Activated CD8-positive, alpha-beta memory T cell treated with anti-CD3 and anti-CD28 coated beads for 48 hours (primary cell): ENCODE measurements at places on chromosomes 7 and 10.

DNA sequence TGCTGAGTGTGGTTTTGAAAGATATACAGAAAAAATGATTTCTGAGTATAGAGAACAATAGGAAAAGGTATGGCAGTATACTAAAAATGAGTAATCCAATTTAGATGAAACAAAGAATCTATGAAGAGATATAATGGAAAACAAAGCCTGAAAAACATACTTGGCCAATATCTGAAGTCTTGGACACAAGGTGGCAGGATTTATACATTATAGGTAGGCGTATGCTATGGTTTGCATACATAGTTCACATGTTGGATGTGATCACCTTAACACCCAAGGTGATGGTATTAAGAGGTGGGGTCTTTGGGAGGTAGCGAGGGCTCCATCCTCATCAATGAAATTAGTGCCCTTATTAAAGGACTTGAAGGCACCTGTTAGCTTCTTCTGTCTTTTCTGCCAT is 34.5 kb upstream of the BPGM start:
- no peak for DNase-seq

DNA sequence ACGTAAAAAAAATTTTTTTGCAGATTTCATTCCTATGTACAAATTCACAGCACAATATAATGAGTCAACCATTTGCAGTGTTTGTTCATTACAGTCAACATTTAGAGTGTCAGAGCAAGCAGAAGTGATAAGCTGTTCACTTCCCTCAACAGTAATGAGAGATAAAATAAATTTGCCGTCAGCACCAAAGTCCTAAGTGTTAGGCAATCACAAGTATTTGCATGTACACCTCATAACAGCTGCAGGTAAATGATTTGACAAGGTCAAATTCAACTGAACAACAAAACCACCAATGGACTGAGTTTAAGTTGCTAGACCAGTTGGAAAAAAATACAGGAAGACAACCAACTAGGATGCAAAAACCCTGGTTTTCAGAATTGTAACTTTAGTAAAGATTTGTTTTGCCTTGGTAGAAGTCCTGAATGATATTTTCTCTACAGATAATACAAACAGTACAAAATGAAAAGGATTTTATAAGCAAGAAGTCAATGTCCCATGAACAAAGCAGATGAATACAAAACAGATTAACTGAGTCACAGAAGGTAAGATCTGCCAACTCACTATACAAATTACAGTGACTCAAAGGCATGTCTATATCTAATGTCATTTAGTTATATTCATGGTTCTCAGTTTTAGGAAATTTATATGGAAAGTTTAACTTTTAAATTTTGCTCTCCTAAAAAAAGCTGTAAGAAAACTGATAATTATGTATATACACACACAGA is 10.4 kb downstream of the RAPGEF5 start:
- no peak for DNase-seq

- no peak for DNase-seq
These were observed 283.8 kb downstream of the GATA3 start for GRCh38 chr10:8338177-8338766.

GRCh38 chr7:45069444-45070253 is 19.1 kb downstream of the NACAD start:
- DNase-seq, result no peak

DNA sequence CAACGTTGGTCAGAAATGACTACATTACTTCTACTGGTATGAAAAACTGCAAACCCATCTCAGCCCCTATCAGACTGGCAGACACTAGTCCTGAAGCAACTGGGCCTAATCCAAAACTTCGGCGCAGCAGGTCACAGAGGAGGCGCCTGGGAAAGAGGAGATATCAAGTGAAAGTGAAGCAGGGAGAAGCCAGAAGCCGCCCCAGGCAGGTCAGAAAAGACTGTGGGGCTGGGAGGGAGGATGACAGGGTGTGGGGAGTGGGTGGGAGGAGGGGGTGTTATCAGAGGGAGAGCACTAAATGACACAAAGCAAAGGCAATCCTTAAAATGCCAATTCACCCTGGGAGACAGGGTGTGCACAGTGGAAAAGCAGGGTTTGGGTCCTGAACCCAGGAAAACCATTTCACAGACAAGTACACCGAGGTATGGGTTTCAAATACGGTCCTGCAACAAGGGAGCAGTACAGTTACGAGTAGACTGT is 731 bp downstream of the CHCHD3 start:
- no peak for DNase-seq

DNA sequence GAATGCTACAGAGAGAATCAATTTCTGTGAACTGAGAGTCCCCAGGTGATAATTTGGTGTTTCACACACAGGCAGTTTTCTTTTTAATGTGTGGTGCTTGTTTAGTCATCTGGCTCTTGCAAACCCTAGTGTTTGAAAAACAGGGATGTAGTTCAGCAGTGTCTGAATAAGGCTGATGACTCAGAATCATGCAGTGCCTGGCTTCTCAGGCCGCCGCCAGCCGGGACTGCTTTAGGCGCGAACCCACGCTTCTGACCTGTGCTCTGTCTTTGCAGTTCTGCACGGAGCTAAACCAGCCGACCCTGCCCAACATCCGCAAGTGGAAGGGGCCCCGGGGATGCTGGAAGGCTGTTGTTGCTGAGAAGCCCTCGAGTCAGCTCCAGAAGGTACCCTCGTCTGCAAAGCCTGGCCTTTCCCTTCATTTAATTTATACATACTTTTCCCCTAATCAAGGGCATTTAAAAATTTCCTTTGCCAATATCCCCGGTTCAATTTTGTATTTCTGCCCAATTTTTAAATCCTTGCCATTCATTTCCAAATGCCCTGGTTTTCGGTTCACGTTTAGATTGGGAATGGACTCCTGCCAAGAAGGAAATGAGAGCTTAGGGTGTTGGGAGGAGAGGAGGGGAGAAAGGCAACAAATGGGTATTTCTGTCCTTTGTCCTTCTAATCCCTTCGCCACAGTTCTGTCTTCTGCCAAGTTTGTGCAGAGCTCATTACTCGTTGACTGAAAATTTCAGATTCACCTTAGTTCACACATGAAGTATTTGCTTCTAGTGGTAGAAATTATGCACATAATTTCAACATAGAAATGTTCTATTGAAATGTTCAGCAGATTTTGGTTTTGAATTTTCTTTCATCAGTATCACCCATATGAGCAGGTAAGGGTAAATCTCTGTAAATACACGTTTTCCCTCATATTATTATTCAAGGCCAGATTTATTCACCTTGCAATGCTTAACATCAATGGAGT is 108.5 kb upstream of the ANLN start:
- DNase-seq, result no peak

- DNase-seq, result no peak
These were observed 3.3 kb downstream of the MYOF start for GRCh38 chr10:93478873-93479272.

GRCh38 chr7:83148776-83149175 is 13.9 kb downstream of the PCLO start:
- DNase-seq, result no peak

GRCh38 chr7:42693722-42694121 is 218.1 kb downstream of the C7orf25 start:
- DNase-seq, result no peak

DNA sequence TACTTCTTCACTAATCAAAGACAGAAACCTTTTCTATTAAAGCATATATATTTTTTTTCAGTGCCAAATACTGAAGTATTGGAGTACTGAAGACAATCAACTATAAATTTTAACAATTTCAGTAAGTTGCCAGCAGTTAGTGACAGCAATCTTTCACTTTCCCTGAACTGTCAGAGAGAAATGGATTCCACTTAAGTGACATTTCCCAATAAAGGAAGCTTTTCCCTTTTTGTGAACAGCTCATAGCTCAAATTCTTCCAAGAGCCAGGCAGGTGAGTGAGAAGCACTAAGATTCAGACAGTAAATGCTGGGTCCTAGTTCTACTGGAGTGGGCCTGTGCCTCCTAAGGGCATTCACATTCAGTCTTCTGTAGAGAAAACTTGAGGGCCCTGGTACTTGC is 142.0 kb downstream of the SRPK2 start:
- DNase-seq, result no peak

DNA sequence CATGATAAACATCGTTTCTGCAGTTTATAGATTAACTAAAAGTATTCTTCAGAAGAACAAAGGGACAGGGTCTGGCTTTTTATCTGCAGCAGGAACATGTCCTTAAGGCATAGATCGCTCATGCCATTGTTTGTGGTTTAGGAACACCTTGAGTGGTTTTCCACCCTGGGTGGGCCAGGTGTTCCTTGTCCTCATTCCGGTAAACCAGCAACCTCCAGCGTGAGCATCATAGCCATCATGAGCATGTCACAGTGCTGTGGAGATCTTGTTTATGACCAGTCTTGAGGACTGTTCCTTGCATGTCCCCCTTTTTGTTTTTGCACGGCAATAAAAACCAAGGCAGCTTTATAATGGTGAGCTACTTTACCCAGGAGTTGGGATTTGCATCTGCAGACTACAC is 33.9 kb downstream of the STOX1 start:
- DNase-seq, result no peak

DNA sequence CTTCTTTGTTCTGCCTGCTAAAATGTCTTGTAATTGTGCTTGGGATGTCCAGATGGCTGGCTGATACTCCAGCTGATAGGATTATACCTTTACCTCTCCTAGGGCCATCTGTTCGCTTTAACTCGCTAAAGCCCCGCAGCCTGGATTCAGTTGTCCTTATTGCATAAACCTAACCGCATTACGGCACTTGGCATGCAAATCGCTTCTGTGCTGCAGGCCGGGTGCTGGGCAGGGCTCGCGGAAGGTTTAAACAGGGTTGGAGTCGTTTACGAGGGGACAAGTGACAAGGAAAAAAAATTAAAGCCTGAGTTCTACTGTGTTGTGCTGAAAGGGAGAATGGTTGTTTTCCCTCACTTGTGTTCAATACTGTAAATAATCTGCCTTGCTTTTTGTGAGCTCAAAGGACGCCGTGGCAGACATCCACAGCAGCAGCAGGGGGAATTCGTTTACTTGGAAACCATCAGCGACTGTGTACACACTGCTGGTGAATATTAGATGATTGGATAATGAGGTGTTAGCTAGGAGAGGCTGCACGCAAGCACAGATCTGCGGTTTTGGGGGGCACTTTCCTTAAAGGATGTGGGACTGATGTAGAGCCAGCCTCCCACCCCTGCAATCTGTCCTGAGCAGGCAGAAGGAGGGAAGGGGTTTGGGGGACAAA is 93.0 kb downstream of the EBF3 start:
- DNase-seq, result no peak

DNA sequence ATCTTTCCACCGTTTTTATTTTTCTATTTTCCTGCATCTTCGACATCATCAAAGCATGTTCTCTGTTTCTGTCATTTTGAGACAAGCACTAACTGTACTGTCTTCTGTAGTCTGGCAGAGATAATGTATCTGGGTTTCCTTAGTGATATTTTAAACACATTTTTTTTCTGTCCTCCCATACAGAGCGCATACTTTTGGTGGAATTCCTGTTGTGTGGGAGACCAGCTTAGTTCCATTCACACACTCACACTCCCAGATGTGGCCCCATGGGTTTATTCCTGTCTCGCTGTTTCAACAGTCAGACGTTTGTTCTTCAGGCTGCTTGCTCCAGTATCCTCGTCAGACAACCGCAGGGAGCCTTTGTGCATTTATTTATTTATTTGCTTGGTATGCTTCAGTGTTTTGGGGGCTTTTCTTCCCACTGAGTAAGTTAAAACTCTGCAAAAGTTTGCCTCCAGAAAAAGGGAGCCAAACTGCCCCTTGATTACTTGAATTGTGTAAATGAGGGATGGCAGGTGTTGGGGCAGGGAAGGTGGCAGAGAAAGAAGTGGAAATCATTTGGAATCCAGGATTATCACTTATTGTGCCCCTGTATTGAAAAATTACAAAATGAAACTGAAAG is 456.8 kb upstream of the KLF6 start:
- no peak for DNase-seq

DNA sequence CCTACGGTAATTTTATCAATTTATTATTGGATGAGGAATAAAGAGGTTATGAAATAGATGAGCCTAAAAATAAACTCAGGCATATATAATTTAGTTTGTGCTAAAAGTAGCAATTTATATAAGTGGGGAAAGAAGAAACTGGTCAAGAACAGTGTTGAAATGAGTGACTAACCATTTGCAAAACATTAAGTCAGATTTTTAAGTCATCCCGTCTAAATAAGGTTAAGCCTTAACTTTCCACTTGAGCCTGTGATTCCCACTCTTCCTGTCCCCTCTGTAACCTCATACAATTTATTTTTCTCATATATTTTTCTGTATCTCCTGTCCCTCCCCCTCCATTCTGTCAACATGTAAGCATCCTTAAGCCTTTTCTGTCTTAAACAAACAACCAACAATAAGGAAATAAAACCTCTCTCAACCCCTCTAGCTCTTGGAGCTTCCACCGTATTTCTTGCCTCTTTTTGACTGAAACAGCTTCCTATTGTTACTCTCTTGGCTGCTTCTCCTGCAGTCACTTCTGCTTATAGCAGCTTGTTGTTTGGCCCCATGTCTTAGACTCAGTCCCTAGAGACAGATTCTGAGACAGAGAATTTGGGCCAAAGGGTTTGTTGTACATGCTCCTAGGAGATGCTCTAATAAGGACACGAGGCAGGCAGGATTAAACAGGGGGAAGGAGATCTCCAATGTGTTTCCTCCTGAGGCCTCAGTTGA is 109.7 kb downstream of the GNAI1 start:
- no peak for DNase-seq

DNA sequence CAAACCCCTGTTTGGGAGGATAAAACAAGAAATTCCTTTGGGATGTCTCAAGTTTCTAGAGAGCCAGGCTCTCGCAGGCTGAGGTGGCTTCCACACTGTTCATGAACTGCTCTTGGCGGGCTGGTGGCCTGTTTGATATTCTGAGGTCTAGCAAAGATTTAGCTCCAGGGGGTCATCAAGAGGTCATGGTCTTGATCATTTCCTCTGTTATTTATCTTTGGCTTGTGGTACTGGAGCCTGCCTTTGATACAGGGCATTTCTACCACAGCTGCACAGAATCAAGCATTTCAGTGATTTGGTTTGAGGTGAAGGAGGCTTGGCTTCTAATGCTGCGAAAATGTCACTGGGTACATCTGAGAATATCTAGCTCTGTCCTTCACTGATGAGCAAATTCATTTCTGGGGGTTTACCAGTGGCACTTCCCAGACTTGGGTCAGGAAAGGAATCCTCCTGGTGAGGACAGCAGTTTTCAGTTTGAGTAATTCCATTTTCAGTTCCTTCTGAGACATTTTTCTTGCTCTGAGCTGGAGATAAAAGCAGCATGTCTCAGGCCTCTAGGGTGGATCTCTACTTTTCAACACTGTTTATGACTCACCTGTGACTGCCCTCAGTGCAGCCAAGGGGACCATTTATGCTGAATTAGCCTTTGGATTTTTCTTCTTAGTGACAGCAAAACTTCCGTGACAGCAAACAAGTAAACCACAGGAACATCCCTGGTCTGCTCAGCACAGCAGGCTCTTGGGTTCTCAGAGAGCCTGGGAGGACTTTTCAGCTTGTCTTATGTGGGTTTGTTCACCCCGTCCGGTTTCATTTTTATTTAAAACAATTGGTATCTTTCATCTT is 312.0 kb downstream of the RNLS start:
- peak; percentile 28 for DNase-seq

DNA sequence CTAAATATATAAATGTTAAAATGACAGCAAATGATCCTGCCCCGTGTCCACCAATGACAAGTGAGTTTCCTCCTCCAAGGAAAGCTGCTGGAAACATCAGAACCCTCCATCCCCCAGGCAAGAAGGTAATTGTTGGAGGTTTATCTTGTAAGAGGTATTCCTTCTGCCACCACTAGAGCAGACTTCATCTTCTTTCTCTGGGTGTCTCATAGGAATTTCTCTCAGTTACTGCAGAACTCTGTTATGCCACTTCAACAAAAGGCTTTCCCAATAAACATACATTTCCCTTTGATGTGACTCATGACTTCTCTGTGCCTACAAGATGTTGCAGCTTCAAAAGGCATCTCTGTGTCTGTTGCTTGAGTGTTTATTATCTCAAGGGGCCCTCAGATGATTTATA is 279.1 kb downstream of the BMPER start:
- no peak for DNase-seq

GRCh38 chr7:29444267-29444666 is 119.4 kb upstream of the PRR15 start:
- DNase-seq, result no peak
